ENCODE measurements at places on chromosomes 1 and 21.

DNA sequence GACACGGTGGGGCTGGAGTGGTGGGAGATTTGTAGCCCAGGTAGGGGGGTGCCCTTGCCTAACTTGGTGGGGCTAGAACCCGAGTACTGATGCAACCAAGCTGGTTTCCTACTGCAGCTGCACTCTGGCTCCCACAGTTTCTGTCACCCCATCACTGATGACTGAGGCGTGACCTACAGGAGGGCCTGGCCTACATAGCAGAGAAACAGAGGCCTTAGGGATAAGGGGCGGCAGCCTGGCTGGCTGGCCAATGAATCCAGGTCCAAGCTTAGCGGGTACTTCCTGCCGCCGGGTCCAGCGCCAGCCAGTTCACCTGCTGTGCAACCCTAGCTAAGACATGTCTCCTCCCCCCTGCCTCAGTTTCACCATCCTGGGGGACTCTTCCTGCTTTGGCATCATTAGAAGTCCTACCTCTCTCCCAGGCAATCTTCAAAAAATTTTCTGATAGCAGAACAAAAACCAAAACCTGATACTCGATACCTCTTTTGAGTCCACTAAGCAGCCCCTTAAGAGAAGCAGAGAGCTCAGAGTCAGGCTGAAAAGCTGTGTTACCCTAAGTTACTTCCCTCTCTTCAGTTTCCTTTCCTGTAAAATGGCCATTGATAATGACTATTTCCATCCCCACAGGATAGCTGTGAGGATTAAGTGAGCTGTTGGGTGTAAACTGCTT is 27.3 kb upstream of the RNF19B start:
- DNase-seq = no peak

GRCh38 chr1:117577191-117577885 is 28.5 kb upstream of the TENT5C start:
- DNase-seq = no peak

GRCh38 chr21:27802816-27803475 is 836.1 kb upstream of the ADAMTS5 start:
- peak; percentile 6 for DNase-seq

DNA sequence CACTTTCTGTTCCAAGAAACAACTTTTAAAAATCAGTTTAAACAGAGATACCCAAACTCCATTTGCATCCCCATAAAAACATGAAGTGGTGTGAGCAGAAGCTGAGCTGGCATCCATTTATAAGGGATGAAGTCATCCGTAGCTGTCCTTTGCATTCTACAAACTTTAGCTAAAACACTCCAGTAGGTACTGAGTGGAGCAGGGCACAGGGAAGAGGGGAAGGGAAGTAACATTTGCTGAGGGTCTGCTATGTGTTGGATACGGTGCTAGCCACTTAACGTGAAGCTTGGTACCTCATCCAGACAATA is 32.9 kb downstream of the VWA5B1 start:
- no peak for DNase-seq

DNA sequence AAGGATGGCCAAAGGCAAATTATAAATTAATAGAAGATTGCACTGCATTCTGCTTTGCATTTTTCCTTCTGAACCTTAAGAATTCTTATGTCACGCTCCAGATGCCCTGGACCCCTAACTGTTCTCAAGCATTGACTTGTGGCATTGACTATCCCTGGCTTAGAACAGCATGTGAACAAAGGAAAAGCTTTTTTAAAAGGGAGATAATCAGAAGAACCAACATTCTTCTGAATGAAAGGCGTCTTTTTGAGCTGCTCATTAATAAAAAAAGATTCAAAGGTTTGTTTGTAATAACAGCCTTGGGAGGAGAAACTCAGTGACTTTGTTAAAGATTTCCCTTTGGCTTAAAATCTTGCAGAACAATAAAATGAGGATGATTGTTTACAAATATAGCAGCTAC is 105.5 kb downstream of the TNNI3K start:
- no peak for DNase-seq

DNA sequence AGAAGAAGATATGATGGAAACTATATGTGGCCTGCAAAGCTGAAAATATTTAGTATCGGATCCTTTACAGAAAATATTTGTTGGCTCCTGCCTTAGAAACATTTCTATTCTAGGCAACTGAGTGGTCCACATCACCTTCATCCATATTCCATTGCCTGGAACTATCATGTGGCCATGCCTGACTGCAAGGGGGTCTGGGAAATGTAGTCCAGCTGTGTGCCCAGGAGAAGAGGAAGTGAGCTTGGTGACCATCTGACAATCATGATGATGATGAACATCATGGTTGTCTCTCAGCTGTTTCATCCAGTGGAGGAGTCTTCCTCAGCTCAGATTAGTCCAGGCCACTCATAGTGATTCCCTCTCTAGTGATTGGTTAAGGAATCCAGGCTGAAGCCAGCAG is 61.8 kb upstream of the IFNLR1 start:
- DNase-seq = no peak

DNA sequence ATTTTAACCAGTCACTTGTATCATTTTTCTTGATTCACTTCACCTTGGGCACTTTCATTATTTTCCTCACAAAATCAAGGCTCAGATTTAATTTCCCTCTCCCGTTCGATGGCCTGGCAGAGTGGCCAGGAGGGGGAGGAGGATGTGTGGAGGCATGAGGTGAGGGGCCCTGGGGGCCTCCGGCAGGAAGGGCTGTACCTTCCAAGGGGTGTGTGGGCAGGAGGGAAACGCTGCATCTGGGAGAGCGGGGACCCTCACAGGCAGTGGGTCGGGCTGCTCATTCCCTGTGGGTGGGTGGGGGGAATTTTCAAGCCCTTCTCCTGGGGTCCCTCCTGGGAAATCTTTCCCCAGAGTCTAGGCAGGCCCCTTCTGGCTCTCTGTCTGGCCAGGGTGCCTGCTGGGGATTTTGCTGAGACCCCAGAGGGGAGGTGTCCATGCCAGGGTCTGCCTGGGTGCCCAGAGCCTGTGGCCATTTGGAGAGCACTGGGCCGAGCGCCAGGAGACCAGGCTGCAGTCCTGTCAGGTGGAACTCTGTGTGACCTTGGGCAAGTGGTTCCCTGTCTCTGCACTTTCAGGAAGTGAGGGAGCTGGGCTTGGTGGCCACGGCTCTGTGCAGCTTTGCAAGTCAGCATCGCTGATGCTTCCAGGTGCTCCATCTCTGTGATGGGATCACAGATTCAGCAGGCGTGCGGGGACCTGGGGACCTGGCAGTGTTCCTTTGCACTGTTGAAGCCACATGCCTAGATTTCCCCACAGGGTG is 81.9 kb upstream of the C1orf174 start:
- no peak for DNase-seq

Data from SHP77 treated with DMSO at 0.1 percent for 48 hours (cell line).